Stomach (tissue), 19 donors: ENCODE measurements at places on chromosomes 12 and 14.
A peak's percentile ranks its signal among the peaks of the same experiment; 100 is the strongest.

GRCh38 chr12:6574576-6575295 lies 6.6 kb upstream of the NOP2 start:
- DNase-seq = no peak

DNA sequence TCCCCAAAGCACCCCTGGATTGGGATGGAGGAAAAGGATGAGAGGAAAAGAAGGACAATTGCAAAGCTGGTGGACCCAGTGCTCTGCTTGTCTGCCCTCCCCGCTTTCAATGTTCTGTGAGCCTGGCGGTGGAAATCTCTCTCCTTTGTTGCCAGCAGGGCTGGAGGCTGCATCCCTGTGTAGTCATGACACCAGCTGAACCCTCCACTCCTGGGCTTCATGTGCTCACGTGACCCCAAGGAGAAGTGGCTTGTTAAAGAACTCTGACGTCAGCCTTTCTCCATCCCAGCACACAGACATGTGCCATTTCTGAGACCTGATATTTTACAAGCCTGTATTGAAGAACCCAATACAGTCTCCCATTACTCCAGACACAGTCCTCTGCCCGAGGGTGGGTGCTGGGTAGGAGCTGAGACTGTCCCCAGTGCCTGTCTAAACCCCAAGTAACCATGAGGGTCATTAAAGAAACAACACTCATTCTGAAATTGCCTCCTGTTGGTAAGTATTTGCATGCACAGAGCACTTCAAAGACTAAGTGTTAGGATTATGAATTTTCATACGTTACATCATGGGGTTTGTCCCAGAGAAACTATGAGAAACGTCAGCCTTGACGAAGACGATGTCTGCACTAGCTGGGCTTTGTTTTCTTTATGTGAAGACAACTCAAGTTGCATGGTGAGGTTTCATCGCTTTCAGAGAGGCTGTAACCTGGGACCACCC lies 21.7 kb downstream of the GALNT16 start:
- peak; percentile 45 for DNase-seq

- no peak for DNase-seq
These were observed 38.0 kb upstream of the ESRRB start for GRCh38 chr14:76337635-76338545.

DNA sequence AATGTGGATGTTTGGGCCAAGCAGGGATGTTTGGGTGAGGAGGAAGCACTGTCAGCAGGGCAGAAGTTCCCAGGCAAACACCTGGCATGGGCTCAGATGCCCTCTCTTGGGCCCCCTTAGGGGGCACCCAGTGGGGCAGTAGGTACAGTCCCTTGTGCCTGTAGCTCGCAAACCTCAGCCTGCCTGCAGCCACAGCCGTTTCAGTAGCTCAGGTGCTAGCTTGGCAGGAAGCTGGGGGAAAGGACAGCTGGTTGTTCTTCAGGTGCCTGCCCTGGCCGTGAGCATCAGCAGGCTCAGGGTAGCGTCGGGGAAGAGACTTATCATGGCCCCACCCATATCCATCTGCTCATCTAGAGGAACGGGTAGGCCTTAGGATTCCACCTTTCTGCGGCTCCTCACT lies 67.5 kb downstream of the B4GALNT3 start:
- no peak for DNase-seq

- DNase-seq = no peak
These were observed 534.1 kb downstream of the TMTC2 start for GRCh38 chr12:83220774-83221173.

DNA sequence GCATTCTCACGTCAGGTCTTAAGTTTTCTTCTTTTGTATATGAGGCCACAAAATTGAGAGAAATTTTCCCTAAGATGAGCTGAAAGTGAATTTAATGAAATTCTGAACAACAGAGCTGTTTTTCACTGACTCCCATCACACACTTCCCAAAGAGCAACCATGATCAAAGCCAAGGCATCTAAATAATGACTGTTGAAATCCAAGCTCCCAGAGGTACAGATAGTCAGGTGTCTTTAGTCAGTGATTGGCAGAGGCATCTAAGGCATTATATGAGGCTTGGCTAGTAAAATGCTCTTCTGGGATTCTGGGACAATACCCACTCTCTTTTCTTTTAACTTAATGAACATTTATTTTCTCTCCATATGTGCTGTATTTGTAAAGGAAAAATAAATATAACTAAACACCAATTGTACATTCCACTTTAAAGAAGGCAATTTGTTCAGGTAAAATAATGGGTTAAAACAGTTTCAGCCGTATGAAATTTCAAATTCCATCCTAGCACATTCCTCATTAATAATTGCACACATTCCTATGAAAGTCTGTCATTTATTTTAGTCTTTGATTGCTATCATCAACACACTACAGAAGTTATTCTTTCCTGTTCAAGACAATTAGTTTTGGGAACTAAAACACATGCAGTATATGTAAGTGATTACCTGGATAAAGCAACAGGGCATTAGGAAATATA lies 871 bp upstream of the SSTR1 start:
- no peak for DNase-seq
